ENCODE measurements at places on chromosomes 5 and 9. TPM values are rescaled to one million over a fixed set of nuclear protein-coding genes. Genes with fewer than 3 reads are reported as not detected.
A peak's percentile ranks its signal among the peaks of the same experiment; 100 is the strongest.

The FGF1 gene
- 26.2 TPM for polyA plus RNA-seq

The DBH gene
- polyA plus RNA-seq = 1.4 TPM

The SLC25A2 gene
- polyA plus RNA-seq = not detected

The SLC25A48 gene
- polyA plus RNA-seq = 2.2 TPM

The ASTN2 gene
- polyA plus RNA-seq = 15.5 TPM

The PAPPA gene
- polyA plus RNA-seq = 4.2 TPM

The CKMT2 gene
- 5.6 TPM for polyA plus RNA-seq

DNA sequence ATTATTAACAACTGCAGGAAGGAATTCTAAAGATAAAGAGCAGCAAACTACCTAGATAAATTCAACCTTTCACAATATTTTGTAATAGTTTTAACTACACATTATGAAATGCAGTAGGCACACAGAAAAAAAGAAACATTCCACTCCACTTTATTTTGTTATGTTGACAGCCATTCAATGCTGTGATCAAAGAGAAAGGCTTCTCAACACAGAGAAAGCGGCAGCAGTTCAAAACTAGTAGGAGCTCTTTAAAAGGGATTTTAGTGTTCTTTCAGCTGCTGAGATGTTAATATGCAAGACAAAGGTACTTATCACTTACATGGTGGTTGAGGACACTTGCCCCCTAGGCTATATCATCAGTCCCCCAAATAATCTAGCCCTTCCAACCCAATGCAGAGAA, 11.6 kb downstream of the CEMIP2 start:
- no peak for DNase-seq

- DNase-seq = no peak
Measured at GRCh38 chr9:27344776-27345175, 47.8 kb upstream of the EQTN start.

DNA sequence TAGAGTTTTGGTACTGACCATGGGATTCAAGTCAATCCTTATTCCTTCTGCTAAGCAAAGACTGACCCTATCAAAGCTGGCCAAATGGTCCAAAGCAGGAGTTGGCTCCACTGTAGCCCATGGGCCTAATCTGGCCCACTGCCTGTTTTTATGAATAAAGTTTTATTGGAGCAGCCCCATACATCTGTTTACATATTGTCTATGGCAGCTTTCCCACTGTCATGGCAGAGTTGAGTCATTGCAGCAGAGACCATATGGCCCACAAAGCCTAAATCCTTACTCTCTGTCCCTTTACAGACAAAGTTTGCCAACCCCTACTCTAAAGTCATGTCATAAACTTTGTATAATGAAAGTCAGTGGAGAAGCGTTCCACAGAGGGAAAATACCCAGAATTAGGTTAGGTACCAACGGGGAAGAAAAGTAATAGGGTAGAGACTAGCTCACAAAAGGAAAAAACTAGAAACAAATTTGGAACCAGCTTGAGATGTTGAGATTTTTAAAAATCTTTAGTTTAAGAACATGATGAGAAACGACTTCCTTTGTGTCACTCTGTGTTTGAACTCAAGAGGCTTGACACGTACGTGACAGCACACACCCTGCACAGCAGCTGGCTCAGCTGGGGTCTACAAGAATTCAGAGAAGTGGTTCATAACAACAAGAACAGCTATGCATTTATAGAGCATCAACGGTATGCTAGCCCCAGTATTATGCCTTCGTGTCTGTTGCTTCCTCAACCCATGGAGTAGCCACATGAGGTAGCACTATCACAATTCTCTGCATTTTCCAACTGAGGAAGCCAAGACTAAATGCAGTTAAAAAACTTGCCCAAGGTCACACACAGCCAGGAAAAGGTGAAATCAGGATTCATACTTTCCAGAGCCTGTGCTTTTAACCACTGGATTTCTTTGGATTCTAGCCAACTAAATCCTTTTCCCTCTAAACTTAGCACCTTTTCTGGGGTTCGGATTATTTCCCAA, 198.9 kb upstream of the WWC1 start:
- DNase-seq = no peak

GRCh38 chr5:135054546-135054945, 20.5 kb upstream of the PITX1 start:
- DNase-seq = no peak

GRCh38 chr5:85441156-85441555, 1056.5 kb upstream of the EDIL3 start:
- no peak for DNase-seq

DNA sequence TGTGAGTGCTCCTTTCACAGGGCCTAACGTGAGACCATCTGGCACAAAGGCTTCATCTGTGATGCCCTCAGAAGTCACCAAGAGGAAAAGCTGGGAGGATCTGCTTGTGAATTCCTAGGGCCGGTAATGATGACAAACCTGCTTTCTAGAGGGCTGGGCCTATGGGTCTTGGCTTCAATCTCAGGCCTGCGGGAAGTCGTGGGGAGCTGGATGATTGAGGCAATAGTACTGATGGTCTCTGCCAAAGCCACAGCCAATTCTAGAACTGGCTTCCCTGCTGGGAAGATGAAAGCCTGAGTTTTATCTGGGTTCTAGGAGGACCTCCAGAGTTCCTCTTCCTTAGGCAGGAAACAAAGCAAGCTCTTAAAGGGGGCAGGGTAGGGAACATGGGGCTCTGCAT, 102.7 kb downstream of the TMEM215 start:
- DNase-seq = no peak

GRCh38 chr5:98877600-98877999, 51.2 kb downstream of the CHD1 start:
- no peak for DNase-seq

DNA sequence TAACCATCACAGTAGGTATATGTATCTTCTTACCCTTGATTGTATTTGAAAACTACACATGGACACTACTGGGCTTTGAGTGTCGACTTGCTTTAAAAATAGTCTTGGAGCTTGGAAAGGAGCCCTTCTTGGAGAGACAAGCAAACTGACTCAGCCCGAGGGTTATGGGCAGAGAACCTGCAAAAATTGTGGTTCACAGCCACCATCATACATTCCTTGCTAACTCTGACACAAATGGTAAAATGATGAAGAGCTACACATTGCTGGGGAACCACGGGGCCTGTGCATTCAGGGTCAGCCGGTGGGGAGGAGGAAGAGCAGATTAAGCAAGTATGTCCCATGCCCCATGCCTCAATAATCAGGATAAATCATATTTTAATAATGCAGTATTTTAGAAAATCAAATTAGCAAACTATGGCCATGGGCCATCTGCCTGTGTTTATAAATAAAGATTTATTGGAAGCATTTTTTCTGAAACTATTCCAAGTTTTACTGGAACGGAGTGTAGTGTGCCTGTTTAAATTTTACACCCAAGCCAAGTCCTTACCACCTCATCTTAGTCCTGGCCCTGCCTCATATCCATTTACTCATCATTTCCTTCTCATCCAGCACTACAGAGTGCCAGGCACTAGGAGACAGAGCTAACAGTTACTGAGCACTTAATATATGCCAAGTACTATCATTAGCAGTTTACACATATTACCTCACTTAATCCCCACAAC, 195.7 kb downstream of the PALM2AKAP2 start:
- no peak for DNase-seq

DNA sequence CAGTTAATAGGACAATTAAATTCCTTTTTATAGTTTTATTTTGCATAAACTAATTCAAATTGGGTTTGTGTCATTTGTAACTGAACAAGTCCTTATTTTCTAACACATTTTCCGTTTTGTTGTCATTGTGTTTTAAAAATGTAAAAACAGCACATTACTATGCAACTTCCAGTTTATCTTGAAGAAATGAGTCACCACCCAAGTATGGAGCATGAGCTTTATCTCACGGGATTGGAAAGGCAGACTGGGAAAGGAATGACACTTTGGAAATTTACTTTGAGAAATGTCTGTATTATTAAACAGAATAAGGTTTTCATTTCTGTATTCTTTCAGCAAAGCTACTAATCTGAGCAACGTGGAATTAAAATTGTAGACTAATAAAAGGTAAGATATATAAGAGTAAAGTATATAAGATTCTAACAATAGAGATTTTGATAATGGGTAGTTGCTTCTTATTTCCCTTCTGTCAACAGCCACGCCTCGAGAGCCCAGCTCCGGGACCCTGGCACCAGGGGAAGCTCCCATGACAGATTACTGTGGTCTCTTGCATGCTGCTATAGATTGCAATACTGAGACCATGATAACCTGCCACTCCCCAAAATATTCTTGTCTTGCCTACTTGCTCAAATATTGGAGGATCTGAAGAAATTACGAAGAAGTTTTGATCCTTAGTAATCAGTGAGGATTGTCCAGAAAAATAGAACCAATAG, 433.1 kb downstream of the CHSY3 start:
- DNase-seq = no peak

GRCh38 chr5:5822729-5823257, 400.3 kb downstream of the ICE1 start:
- DNase-seq = no peak

- no peak for DNase-seq
Measured at GRCh38 chr5:131607418-131607817, 27.6 kb downstream of the RAPGEF6 start.

GRCh38 chr9:120510816-120511215, 69.2 kb downstream of the CDK5RAP2 start:
- DNase-seq = no peak

- peak; percentile 29 for DNase-seq
Measured at GRCh38 chr9:97293207-97293721, 14.2 kb upstream of the CCDC180 start.

DNA sequence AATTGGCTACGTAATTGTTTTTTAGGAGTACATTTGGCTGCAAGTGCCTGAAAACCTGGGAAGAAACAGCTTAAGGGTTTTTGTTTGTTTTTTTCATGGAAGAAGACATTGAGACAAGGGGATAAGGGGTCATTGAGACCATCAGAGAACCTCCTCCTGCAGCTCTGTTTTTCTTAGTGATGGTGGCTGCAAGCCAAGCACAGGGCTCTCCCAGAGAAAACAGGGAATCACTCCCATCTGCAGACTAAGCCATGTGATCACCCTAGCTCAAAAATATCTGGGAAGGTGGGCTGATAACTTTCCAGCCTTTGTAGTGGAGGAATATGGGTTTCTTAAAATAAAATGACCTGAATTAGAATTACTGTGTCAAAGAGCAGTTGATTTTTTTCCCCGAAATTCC, 25.1 kb downstream of the PALM2AKAP2 start:
- DNase-seq = no peak

DNA sequence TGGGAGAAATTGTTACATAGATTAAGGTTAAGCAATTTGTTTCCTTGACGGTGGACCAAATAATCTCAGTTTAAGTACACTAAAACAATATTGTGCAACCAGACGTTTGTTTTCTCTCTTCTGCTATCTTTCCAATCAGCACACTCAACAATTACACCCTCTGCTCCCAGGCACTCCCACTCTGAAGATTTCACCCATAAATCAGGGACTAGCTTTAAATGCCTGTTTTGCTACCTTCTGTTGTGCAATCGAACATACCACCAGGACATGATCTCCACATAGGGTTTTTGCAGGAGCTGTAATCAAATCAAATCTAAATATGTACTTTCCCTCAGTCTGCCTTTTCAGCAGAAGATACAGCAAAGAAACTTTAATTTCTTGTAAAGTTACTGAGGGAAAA, 405.8 kb upstream of the TLE4 start:
- DNase-seq = no peak

DNA sequence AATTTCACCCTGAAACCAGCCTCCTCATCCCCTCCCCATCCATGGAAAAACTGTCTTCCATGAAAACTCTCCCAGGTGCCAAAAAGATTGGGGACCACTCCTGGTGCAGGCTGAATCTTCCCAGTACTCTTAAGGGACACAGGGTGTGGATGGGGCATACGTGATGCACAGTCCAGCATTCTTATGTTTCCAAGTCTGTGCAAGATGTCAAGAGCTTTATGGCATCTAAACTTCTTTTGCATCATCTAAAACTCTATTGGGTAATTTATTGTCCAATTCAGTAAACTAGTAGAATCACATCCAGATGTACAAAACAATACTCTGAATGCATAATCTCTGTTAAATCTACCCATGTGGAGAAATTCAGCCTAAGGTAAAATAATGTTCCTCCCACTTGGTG, 9.3 kb upstream of the FGD3 start:
- no peak for DNase-seq

Data from left renal pelvis (tissue), 4 donors.